Stimulated activated CD8-positive, alpha-beta memory T cell treated with anti-CD3 and anti-CD28 coated beads, Interleukin-4, amount 100 ng/mL, for 4 hours (primary cell): ENCODE measurements at places on chromosomes 2 and 18.

GRCh38 chr2:20623741-20624155, 27.1 kb downstream of the HS1BP3 start:
- no peak for DNase-seq

- no peak for DNase-seq
Observed at GRCh38 chr18:12744103-12744502, 41.3 kb downstream of the PSMG2 start.

GRCh38 chr18:12840382-12840781, 43.7 kb downstream of the PTPN2 start:
- no peak for DNase-seq

- DNase-seq = no peak
Observed at GRCh38 chr2:185127412-185127811, 529.1 kb downstream of the ZNF804A start.

GRCh38 chr2:178542569-178542968, 62.3 kb downstream of the PLEKHA3 start:
- no peak for DNase-seq

GRCh38 chr2:2044269-2045057, 286.6 kb downstream of the MYT1L start:
- DNase-seq = no peak

GRCh38 chr18:67041334-67041733, 437.4 kb upstream of the CDH19 start:
- DNase-seq = no peak

DNA sequence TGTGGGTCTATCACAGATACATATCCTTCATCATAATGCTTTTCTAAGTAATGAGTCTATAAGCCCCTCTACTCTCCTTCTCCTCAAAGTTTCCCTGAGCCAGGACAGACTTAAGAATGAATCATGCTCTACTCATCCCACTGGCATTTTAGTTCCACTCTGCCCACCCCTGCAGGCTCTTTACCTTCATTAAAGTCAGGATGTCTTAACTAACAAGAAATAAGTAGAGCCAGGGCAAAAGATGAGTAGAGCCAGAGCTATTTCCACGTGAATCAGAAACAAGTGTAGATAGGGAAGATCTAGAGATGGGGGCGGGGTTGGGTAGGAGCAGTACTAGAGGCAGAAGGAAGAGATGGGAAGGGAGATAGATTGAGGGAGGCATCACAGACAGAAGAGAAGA, 790.5 kb downstream of the RNF144A start:
- DNase-seq = no peak

DNA sequence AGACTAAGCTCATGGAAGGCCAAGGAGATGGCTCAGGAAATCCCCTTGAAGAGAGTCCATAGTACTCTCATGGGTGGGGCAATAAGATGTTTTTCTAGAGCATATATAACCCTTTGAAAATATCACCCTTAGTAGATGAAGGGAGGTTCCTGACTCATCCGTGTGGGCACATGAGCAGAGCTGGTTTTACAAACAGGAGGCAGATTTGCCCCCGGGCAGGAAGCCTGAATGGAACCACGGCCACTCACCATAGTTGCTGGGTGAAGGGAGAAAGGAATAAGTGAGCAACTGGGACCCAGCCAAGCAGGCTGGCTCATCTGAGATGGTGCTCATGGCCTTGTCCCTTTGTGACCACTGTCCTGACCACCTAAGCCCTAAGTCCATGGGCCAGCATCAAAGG, 29.0 kb upstream of the MAPRE3 start:
- no peak for DNase-seq

DNA sequence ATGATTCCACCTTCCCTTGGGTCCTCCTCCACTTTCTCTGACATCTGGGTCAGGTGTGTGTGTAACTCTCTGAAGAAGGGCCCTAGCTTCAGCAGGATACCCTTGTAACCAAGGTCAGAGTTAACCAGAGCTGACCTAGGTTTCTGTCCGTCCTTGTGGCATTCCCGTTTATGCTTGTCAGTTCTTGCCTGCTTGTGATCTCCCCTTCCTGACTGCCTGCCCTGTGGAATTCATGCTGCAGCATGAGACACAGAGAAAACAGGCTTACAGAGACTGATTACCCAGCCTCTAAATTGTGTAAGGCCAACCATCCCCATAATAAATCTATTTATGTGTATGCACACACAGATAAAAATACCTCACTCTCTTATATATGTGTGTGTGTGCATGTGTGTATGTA, 22.8 kb downstream of the NXPH2 start:
- no peak for DNase-seq

DNA sequence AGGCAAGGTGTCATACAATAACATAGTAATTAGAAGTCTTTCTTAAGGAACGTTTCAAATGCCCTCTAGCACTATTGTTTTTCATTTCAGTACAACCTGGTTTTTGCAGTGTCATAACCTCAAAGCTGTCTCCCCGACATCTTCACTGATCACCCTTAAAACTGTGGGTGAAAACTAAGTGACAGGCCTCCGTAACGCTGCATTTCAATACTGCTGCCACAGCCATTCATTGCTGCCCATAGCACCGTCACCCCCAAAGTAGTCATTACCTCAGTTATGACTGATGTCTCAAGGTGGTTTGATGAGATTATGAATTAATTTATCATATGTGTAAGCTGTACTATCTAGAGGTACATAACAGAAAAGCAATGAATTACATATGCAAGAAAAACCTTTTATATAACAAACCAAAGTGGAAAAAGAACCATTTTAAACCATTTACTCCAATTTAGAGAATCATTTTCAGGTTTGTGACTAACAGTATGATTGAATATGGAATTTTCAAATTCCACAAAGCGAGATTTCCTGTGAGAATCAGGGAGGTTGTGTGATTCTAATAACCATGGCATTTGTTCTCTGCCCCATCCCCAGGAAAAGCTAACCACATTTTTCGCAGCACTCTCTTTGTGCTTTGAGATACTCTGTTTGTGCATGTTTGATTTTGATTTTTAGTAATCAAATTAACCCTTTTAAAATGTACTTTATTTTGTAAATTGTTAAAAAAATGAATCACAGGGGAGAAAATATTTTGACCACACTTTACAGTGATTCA, 263.0 kb downstream of the PTGR3 start:
- DNase-seq = no peak

GRCh38 chr18:274313-274712, 6.5 kb upstream of the THOC1 start:
- no peak for DNase-seq

GRCh38 chr2:154032220-154032619, 160.5 kb downstream of the GALNT13 start:
- no peak for DNase-seq

GRCh38 chr2:56348392-56349210, 164.8 kb downstream of the CCDC85A start:
- DNase-seq = no peak

DNA sequence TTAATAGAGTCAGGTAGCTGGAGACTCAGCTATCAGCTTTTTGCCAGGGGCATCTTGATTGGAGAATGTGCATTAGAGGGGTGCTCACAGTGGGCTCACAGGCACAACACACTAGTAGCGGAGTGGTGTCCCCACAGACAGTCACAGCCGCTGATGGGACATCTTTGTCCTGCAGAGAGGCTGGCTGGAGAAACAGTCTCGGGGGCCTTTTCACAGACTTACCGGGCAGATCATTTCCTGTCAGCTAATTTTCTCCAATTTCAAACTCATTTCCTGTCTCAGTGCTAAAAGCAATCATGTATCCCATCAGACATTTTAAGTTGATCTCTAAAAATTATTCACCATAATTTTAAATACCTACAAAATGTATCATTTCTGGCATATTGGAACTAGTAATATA, 562.6 kb downstream of the DCDC2C start:
- no peak for DNase-seq

GRCh38 chr2:235333076-235333475, 160.8 kb upstream of the AGAP1 start:
- DNase-seq = no peak

DNA sequence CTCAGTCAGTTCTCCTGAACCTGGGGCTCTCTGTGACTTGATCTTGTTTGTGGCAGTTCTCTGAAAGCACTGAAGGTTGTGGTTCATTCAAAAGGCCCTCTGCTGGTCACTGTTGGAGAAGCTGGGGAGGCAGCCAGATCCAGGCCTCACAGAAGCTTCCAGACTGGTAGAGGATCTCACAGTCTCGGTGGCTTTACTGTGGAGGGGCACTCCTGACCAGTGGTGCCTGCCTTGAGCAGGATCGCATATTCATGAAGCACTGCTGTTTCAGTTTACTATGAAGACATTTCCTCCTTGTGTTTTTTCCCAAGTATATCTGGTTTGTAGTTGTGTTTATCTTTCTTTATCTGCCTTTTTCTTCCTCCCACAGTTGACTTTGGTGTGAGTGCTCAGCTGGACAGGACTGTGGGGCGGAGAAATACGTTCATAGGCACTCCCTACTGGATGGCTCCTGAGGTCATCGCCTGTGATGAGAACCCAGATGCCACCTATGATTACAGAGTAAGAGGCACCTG, 133.9 kb downstream of the MAP4K4 start:
- peak; percentile 35 for DNase-seq

GRCh38 chr18:37496568-37496967, 69.0 kb downstream of the CELF4 start:
- no peak for DNase-seq
